Activated T-helper 1 cell treated with anti-CD3 and anti-CD28 coated beads, Interleukin-2, amount 50 U/mL, for 16 hours (primary cell): ENCODE measurements at places on chromosomes 16 and 17.

DNA sequence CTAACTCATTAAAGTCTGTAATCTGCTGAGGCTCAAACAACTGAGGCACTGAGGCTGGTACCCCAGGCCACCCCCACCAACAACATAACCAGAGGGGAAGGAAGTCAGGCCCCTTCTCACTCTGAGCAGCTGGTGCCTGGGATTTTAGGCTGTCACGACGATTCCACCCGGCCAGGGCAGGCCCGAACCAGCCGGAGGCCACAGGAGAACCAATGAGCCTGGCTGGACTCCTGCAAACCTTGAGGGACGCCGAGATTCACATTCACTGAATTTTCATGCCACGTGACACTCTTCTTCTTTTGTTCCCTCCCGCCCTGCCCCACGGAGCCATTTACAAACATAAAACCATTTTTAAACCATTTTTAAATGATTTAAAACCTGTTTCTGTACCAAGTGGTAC, 48.1 kb downstream of the RPH3AL start:
- no peak for DNase-seq

DNA sequence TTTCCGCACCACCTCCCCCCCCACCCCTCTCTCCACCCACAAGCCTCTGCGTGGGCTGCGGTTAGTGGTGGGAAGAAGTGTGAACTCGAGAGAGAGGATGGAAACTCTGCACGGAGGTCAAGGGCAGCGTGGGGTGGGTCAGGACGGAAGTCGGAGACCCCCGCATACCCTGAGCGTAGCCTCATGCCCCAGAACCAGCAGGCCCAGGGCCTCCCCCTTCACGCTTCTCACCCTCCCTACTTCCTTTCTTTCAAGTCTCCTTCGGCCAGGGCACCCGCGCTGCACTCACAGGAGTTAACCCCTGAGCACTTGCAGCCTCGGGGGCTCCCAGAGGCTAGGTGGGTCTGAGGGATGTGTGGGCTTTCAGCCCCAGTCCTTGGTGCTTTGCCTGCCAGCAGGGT, 9.2 kb downstream of the TBKBP1 start:
- DNase-seq, result no peak

- DNase-seq, result no peak
Observed at GRCh38 chr17:60455378-60455777, 33.1 kb downstream of the CHCT1 start.

- DNase-seq, result no peak
Observed at GRCh38 chr16:67701420-67701819, 17.7 kb downstream of the GFOD2 start.

DNA sequence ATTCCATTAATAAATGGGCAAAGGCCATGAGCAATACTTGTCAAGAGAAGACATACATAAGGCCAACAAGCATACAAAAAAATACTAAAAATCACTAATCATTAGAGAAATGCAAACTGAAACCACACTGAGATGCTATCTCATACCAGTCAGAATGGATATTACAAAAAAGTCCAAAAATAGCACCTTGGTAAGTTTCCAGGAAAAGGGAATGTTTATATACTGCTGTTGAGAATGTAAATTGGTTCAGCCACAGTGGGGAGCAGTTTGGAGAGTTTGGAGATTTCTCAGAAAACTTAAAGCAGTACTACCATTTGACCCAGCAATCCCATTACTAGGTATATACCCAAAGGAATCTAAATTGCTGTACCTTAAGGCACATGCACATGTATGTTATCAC, 467.7 kb downstream of the CDH11 start:
- DNase-seq, result no peak

DNA sequence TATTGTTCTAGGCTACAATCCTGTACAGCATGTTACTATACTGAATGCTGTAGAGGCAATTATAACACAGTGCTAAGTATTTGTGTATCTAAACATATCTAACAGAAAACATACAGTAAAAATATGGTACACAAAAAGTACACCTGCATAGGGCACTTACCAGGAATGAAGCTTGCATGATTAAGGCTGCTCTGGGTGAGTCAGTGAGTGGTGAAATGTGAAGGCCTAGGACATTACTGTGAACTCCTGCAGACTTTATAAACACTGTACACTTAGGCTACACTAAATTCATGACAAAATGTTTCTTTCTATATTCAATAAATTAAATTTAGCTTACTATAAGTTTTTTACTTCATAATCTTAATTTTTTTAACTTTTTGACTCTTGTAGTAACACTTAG, 37.1 kb downstream of the AMFR start:
- no peak for DNase-seq
